ENCODE measurements at places on chromosomes 4 and X. TPM values are rescaled to one million over a fixed set of nuclear protein-coding genes. Genes with fewer than 3 reads are reported as not detected.

The PNMA6A gene
- total RNA-seq, result 2.5 TPM

The MND1 gene
- 30.0 TPM for total RNA-seq

The FAAH2 gene
- 1.2 TPM for total RNA-seq

The QRFPR gene
- total RNA-seq, result 0.51 TPM

The PLAC1 gene
- not detected for total RNA-seq

The FHIP1A gene
- 8.5 TPM for total RNA-seq

The HTRA3 gene
- 0.80 TPM for total RNA-seq

The MGAT4D gene
- not detected for total RNA-seq

The NEIL3 gene
- total RNA-seq, result 18.2 TPM

The MAGEB10 gene
- not detected for total RNA-seq

The NALF2 gene
- total RNA-seq, result 1.0 TPM

The GPRASP2 gene
- total RNA-seq, result 5.9 TPM

The TEX13D gene
- total RNA-seq, result not detected

The NAP1L5 gene
- 1.4 TPM for total RNA-seq

The BST1 gene
- 13.0 TPM for total RNA-seq

The MAGEA6 gene
- not detected for total RNA-seq

The MAGEC2 gene
- not detected for total RNA-seq

The MAP7D2 gene
- total RNA-seq, result 1.4 TPM

The SLC49A3 gene
- 2.9 TPM for total RNA-seq

The F8A2 gene
- total RNA-seq, result not detected

The MAGEB17 gene
- total RNA-seq, result not detected

The PABPC1L2B gene
- not detected for total RNA-seq

The DGKK gene
- under 0.01 TPM for total RNA-seq

The DLG3 gene
- total RNA-seq, result 28.8 TPM

The MYL5 gene
- 4.0 TPM for total RNA-seq

The P2RY10 gene
- not detected for total RNA-seq

The PNMA6F gene
- not detected for total RNA-seq

The RBMXL3 gene
- not detected for total RNA-seq

The SLC6A8 gene
- total RNA-seq, result 30.5 TPM

The RAP1GDS1 gene
- total RNA-seq, result 44.5 TPM

The CXorf51B gene
- total RNA-seq, result not detected

The CACNA1F gene
- 0.12 TPM for total RNA-seq
